SW 1271 (cell line): ENCODE measurements at places on chromosomes 12 and 14.

DNA sequence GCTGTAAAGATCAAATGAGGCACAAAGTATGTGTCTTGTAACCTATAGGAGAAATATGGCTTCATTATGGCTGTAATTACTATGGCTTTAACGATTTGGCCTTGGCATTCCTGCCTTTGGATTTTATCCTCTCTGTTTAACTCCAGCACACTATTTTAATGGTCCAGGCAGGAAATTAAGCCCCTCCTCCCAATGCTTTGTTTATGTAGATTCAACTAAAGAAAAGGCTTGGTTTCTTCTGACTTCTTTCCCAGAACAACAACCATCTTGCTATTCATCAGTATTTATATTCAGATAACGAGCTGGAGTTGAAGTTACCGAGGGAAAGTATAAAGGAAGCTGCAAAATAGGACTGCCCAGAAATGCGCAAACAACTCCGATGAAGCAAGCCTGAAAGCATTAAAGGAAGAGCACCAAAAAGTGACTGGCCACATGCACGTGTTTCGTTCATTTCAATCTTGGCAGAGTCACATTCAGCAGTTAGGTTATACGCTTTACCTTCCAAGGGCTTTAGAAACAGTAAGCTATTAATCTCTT is 104.6 kb downstream of the NELL2 start:
- DNase-seq = no peak

- peak; percentile 3 for DNase-seq
Measured at GRCh38 chr12:102876883-102877282, 40.2 kb downstream of the PAH start.

DNA sequence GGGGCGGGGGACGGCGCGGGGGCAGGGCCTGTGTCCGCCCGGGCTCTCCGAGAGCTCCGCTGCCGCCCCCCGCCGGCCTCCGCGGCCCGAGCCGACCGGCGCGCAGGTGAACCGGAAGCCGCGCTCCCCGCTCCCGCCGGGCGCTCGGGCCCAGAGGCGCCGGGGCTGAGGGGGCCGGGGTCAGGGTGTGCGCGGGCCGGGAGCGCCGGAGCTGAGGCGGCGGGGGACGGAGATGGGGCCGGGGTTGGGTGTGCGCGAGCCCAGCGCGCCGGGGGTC is 431 bp downstream of the HIP1R start:
- no peak for DNase-seq

- no peak for DNase-seq
Measured at GRCh38 chr12:98058838-98059237, 456.6 kb upstream of the TMPO start.

GRCh38 chr12:99852666-99853065 is 132.1 kb downstream of the ANKS1B start:
- no peak for DNase-seq

DNA sequence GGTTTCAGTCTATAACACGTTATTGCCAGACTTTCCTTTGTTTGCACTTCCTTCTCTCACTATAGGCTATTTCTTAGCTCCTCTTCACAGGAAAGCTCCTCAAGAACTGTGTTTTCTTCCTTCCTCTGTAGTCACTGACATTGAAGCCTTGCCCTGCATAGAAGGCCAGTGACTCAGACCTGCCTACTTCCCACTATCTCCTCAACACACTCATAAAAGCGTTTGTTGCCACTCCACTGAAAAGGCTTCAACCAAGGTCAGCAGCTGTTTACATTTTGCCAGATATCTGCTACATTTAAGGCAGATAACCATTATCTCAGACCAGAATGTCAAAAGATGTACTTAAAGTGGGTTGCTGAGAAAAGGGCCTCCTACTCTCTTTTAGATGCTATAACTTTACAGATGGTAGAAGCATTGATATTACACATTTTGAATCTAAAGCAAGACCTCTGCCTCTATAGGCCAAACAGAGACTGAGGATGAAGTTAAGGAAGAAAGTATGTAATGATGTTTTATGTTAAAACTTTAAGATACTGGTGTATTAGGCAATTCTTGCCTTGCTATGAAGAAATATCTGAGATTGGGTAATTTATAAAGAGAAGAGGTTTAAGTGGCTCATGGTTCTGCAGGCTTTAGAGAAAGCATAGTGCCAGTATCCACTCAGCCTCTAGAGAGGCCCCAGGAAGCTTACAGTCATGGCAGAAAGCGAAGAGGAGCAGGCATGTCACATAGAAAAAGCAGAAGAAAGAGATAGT is 233.3 kb upstream of the FLRT2 start:
- peak; percentile 15 for DNase-seq

DNA sequence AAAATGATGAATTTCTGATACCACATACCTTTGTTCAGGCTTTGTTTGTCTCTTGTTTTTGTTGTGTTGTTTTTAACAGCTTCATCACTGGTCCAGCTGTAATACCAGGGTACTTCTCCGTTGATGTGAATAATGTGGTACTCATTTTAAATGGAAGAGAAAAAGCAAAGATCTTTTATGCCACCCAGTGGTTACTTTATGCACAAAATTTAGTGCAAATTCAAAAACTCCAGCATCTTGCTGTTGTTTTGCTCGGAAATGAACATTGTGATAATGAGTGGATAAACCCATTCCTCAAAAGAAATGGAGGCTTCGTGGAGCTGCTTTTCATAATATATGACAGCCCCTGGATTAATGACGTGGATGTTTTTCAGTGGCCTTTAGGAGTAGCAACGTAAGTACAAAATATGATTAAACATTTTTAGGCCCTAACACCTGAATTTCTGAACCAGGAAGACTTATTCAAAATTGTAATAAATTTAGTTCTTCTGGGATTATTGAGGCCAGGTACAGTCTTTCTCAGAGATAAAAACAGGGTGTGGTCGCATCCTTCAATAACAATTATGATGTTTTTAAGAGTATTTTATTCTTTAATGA is 22.4 kb downstream of the RXYLT1 start:
- DNase-seq = no peak

DNA sequence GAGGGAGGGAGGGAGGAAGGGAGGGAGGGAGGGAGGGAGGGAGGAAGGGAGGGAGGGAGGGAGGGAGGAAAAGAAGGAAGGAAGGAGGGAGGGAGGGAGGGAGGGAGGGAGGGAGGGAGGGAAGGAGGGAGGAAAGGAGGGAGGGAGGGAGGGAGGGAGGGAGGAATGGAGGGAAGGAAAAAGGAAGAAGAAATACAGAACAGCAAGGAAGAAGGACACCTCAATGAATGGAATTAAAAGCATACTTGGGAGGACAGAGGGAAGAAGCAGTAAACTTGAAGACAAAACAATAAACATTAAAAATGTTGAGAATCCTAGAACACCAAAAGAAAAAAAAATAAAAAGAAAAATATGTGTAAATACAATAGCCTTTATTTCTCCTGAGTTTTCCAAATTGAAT is 6.2 kb downstream of the OR4Q2 start:
- no peak for DNase-seq

DNA sequence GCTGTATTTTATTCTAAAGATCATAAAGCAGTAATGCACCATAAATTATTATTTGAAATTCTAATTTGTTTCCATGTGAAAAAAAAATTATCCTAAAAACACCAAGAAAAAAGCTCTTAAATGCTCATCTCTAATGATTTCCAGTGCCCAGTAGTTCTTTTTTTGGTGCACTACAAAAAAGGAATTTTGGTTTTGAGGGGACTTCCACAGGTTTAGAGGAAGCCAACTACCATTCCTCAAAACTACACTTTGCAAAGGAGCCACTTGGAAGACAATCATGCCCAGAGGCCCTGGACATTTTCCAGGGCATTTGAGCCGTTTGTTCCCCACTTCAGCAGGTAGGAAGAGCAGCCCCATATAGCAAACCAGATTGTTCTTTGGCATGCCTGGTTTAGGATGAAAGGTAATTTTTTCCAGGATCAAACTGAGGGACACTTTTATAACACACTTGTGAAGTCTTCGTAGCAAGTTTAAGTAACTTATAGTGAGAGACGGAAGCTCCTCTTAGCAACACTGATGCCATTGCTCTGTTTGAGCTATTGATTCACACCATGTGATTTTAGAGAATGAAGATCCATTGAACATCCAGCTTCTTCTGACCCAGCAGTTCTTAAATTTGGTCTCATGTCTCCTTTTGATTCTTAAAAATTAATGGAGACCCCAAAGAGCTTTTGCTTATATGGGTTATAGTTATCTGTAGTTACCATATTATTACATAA is 187.9 kb downstream of the ETV6 start:
- DNase-seq = no peak

DNA sequence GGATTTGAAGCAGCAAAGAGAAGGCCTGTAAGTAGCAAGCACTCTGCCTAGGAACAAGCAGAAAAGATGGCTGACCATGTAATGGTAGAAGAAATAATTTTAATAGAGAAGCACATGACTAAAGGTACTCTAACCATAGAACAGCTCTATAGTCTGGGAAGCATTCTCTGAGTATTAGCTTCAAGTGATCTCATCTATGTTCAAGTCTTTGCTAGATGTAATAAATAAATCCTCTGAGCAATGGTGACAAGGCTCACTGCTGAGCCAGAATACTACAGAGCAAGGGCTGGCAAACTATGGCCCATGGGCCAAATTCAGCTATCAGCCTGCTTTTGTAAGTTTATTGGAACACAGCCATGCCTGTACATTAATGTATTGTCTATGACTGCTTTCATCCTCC is 84.8 kb downstream of the PEBP1 start:
- no peak for DNase-seq

GRCh38 chr12:124940393-124941169 is 26.1 kb upstream of the UBC start:
- DNase-seq = no peak

- no peak for DNase-seq
Measured at GRCh38 chr12:125755512-125755911, 690.3 kb downstream of the AACS start.

- no peak for DNase-seq
Measured at GRCh38 chr12:85829391-85829790, 6.8 kb downstream of the RASSF9 start.

DNA sequence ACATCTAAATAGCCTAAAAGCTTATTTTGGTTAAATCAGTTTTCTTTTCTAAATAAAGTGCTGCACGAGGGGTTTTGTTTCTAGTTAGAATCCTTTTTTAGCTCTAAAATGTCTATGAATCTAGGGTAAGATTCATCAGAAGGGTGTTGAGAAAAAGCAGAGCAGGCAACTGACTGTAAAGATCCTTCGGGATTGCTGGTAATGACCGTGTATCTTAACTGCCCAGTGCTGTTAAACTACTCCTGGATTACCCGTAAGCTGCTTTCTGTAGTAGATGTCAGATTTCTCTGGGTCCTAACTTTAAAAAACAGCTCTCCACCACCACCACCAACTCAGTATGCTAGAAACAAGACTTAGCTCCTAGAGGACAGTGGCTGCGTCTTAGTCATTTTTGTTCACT is 39.2 kb downstream of the DACT1 start:
- no peak for DNase-seq

DNA sequence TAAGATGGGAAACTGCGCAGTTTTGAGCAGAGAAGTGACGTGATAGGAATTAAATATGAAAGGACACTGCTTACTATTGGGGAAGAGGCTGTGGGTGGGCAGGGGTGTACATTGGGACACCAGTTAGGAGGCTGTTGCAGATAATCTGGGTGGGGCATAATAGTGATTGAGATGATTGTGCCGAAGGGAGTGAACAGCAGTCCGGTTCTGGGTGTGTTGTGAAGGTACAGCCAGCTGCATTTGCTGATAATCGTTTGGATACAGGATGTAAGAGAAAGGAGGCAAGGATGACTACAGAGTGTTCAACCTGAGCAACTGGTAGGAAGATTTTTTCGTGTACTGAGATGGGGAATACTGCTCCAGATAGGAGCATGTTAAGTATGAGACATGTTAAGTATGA is 205.2 kb upstream of the NEDD1 start:
- no peak for DNase-seq
